LoVo (cell line): ENCODE measurements at places on chromosomes 4 and X.

- DNase-seq = no peak
These were observed 4.7 kb upstream of the SRPK3 start for GRCh38 chrX:153776120-153776599.

DNA sequence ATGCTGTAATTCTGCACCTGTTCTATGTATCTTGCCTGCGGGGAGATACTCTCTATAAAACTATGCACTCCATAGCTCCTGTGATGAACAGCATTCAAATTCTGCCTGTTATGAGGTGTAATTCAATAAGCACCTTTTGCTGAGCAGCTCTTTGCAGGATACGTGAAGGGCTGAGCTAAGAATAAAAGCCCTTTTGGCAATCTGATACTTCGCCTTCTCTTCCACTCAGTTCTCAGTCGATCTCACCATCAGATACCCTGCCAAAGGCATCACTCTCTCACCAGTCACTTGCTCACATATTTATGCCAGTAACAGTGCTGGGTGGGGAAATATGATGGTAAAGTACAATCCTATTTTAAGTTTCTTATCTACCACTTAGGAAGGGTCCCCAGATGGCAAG lies 67.2 kb downstream of the RPS3A start:
- DNase-seq = no peak

- DNase-seq = peak; percentile 1
These were observed 73.0 kb upstream of the FRMPD4 start for GRCh38 chrX:12065251-12065650.

GRCh38 chr4:1204828-1205585 lies 32.6 kb upstream of the SPON2 start:
- DNase-seq = no peak
